CD14-positive monocyte (primary cell): ENCODE measurements at places on chromosomes 7 and 10.

DNA sequence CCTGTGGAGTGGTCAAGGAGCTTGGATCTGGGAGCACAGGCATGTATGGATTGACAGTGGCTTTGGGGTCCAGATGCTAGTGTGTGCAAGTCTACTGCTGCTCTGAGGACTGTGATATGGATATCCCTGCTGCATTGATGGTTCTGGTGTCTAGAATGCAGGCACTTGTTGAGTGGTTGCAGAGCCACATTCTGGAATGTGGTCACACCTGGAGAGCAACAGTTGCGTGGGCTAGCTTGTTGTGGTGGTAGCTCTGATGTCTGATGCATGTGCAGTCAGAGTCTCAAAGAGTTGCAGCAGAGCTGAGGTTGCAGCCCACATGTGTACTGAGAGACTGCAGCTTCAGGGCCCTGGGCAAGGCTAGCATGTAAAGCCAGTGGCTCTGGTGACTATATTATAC lies 43.2 kb downstream of the CCDC7 start:
- DNase-seq: no peak

GRCh38 chr7:42250411-42250810 lies 13.4 kb upstream of the GLI3 start:
- DNase-seq: no peak

- DNase-seq: no peak
These were observed 421.9 kb upstream of the GALNT17 start for GRCh38 chr7:70710011-70710480.

GRCh38 chr10:47253651-47254375 lies 46.2 kb upstream of the GDF10 start:
- no peak for DNase-seq

GRCh38 chr7:114928060-114928459 lies 6.2 kb downstream of the MDFIC start:
- DNase-seq: no peak

GRCh38 chr10:62527019-62527827 lies 153.1 kb downstream of the ZNF365 start:
- DNase-seq: no peak

GRCh38 chr7:96004578-96004977 lies 232.2 kb downstream of the DYNC1I1 start:
- DNase-seq: no peak

GRCh38 chr7:4136036-4136435 lies 546.1 kb upstream of the FOXK1 start:
- no peak for DNase-seq

DNA sequence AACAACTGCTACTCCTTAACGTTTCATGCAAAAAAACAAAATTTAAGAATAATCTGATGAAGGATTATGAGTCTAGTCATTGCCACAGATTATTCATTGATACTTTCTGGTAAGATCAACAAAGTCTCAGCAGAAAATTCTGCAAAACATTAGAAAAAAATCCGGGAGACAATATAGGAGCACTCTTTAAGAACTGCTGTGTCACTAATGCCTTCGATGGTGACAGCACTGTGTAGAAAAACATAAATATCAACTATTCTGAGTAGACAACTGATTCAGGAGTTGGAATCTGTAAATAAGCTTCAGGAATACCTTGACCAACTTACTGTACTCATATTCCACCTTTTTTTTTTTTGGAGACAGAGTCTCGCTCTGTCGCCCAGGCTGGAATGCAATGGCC lies 69.0 kb downstream of the CYTH3 start:
- no peak for DNase-seq

- no peak for DNase-seq
These were observed 114.5 kb downstream of the LARP4B start for GRCh38 chr10:816958-817357.

DNA sequence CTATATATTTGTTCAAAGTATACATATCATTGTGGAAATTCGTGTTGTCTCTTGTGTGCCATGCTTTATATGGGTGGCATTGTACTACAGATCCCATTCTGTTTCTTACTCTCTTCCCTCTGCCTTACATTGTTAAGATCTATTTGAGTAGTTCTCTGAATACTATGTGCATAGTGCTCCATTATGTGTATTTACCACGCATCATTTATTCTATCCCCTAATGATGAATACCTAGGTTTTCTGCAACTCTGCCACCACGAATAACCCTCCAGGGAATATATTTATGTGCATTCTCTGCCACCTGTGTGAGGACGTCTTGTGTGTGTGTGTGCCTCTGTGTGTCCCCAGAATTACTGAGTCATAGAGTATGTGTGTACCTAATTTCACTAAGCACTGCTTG lies 431.2 kb upstream of the C7orf33 start:
- DNase-seq: no peak

GRCh38 chr10:46540412-46541016 lies 15.9 kb downstream of the GPRIN2 start:
- DNase-seq: no peak

GRCh38 chr10:106672517-106673175 lies 491.9 kb downstream of the SORCS1 start:
- no peak for DNase-seq

DNA sequence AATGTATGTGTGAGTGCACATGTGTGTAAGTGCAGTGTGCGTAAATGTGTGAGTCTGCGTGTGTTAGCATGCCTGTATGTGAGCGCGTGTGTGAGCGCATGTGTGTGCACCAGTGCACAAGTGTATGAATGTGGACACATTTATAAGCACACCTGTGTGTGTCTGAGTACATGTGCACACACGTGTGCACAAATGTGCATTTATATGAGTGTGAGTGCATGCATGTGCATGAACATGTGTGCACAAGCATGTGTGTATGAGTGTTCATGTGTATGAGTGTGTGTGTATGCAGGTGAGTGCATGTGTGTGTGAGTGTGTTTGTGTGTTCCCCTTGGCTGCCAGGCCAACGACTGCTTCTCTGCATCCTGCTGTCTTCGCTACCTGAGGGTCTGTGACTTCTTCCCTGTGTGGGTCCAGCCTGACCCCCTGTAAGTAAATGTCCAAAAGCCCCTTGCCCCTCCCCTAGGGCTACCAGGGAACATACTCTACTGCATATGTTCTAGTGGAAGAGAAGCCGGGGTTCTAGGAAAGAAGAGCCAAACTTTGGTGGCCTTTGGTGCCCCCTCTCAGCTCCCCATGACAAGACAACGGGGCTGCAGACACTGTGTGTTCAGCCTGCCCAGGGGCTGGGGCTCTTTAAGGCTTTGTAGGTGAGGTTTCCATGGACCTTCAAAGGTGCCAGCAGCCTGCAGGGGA lies 17.0 kb downstream of the GOLGA7B start:
- DNase-seq: no peak

DNA sequence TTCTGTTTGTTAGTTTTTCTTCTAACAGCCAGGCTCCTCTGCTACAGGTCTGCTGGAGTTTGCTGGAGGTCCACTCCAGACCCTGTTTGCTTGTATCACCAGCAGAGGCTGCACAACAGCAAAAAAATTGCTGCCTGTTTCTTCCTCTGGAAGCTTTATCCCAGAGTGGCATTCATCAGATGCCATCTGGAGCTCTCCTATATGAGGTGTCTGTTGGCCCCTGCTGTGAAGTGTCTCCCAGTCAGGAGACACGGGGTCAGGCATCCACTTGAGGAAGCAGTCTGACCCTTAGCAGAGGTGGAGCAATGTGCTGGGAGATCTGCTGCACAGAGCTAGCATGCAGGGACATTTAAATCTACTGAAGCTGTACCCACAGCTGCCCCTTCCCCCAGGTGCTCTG lies 26.7 kb upstream of the CROT start:
- no peak for DNase-seq
